ENCODE measurements at places on chromosomes 2 and 18.

DNA sequence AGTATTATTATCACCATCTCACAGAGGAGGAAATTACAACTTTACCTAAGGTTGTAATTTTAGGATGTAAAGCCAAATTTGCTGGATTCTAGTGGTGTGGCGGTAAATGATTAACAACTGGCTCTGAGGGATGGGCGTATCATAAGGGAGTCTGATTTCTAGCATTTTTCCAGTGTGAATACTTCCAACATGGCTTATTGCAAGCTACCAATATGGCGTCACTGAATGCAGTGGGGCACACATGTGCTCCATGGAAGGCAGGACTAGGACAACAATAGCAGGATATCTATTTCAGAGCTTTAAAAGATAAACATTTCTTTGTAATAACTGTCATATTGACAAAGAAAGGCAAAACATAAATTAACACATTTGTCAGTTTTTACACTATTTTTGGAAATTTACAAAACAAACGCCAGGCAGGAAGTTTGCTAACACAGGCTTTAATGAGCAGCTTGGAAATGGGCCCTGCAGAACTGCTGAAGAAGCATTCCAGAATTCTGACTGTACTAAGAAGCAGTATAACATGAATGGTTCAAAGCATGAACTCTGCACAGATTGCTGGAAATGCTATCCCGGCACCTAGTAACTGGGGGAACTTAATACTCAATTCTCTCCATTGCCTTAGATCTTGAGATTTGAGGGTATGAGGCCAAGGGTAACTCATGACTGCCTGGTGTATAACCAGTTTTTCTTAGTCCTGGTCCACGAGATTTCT, 439.3 kb upstream of the MAP2 start:
- no peak for DNase-seq

- DNase-seq: no peak
These were observed 46.3 kb downstream of the SH3RF3 start for GRCh38 chr2:109175350-109175678.

DNA sequence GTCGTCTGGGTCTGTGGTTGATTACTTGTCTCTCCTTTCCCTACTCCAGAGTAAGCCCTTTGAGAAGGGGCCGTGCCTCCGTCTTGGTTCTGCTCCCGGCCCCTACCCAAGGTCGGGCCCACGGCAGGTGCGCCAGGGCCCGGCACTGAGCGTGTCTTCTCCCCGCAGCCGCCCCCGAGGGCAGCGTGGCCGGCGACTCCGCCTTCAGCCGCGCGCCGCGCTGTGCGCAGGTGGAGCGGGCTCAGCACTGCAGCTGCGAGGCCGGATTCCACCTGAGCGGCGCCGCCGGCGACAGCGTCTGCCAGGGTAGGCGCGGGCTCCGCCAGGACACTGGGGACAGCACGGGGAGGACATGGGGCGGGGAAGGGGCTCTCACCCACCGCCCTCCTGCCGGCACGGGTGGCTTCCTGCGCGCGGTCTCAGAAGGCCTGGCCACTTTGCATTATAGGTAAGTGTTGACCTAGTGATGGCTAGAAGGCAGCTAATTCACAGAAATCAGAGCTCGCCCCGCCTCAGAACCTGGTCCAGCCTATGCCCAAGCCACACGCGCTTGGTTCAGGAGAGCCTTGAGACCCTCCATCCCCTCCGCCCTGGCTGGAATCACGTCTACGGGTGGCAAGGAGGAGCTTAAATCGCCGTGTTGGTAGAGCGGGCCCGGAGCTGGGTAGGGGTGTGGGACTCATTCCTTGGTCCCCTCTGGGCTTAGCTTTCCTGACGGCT, 43.5 kb downstream of the FBLN7 start:
- DNase-seq: peak; percentile 50

GRCh38 chr18:33275843-33276242, 164.7 kb downstream of the CCDC178 start:
- DNase-seq: no peak

- no peak for DNase-seq
These were observed 157.4 kb downstream of the CDH2 start for GRCh38 chr18:28019425-28020108.

GRCh38 chr2:146004462-146004861, 1484.5 kb upstream of the ZEB2 start:
- no peak for DNase-seq

GRCh38 chr2:75045526-75046050, 87.1 kb downstream of the POLE4 start:
- no peak for DNase-seq

DNA sequence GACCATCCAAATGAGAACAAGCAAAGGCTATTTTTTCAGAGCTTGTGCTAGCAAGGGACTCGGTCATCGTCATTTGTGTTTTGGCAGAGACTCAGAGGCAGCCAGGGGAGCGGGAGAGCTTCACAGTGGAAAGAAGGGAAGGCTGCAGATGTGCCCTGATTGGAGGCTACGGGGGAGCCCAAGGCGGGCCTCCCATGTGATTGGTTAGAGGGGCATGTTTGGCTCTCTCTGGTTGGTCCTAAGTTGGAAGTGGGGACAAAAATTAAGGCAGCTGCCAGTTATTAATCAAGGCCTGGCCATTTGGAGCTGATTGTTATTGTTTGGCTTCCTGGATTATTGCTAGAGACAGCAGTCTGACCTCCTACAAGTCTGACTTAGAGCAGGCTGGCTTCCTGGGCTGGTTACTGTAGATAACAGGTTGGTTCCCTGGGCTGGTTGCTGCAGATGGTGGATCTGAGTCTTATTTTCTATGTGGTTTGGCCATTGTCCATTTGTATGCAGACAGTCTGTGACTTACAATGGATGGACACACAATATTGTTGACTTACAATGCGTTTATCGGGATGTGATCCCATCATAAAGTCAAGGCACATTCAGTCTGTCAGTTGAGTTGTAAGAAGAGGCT, 5.9 kb downstream of the FER1L5 start:
- no peak for DNase-seq

Measured in stimulated activated CD4-positive, alpha-beta T cell treated with anti-CD3 and anti-CD28 coated beads, Interleukin-1b, Interleukin-23, amount 100 ng/mL, for 1 hour (primary cell).